ENCODE measurements at places on chromosomes 16 and 17.

GRCh38 chr16:20507280-20507679 is 56.0 kb downstream of the ACSM2A start:
- no peak for DNase-seq

- no peak for DNase-seq
Measured at GRCh38 chr17:33753452-33753851, 460.4 kb upstream of the ASIC2 start.

GRCh38 chr17:17739388-17740066 is 58.3 kb downstream of the RAI1 start:
- peak; percentile 75 for DNase-seq

DNA sequence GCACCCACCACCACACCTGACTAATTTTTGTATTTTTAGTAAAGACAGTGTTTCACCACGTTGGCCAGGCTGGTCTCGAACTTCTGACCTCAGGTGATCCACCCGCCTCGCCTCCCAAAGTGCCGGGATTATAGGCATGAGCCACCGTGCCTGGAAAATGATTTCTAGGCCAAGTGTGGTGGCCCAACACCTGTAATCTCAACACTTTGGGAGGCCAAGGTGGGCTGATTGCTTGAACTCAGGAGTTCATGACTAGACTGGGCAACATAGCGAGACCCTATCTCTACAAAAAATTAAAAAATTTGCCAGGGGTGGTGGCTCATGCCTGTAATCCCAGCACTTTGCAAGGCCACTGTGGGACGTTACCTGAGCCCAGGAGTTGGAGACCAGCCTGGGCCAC is 11.0 kb upstream of the BAIAP3 start:
- DNase-seq, result no peak

DNA sequence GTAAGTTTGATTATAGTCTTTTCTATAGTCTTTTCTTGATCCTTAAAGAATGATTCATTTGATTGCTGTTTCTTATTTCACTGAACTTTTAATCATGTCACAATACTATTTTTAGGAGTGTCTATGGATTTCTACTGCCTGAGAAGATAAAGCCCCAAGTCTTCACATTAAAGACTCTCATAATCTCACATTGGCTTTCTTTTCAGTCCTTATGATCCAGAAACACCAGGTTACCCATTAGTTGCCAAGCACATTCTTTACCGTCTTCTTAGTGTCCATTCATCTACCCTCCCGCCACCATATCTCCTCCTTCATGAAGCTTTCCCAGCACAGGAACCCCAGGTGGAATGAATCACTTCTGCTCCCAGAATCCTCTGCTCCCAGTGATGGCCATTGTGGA is 49.5 kb upstream of the MYOCD start:
- no peak for DNase-seq

- no peak for DNase-seq
Measured at GRCh38 chr17:3985846-3986245, 21.6 kb upstream of the ATP2A3 start.

GRCh38 chr16:50500171-50500874 is 47.9 kb upstream of the NKD1 start:
- no peak for DNase-seq

DNA sequence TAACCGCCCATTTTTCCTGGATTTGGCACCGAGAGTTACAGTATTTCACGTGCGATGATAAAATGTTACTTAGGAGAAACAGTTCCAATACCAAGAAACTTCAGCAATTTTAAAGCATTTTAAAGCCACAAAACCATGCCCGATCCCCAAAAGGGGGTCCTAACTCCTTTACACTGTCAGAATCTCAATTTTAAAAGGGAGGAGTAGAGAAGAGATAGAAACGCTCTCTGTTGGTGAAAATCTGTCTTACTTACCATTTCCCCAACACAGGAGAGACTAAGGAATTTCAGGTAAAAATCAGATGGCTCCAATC is 526 bp upstream of the RNASEK start:
- no peak for DNase-seq

- no peak for DNase-seq
Measured at GRCh38 chr17:34728771-34729310, 149.5 kb downstream of the TMEM132E start.

DNA sequence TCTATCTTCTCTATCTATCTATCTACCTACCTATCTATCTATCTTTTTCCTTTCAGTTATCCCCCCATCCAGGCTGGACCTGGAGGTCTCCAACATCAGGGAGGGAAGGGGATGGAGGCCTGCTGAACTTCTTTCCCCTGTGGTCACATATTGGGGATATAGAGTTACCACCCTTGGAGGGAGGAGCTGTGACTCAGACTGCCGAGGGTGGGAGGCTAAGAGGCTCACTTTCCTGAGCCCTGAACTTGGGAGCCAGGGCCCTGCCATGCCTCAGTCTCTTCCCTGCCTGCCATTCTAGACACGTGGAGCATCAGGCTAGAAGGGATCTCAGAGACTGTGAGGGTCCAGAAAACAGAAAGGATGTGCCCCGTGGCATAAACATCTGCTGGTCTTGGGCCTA is 8.4 kb downstream of the LRRC3C start:
- peak; percentile 57 for DNase-seq

- no peak for DNase-seq
Measured at GRCh38 chr17:60610473-60610872, 10.5 kb downstream of the PPM1D start.

DNA sequence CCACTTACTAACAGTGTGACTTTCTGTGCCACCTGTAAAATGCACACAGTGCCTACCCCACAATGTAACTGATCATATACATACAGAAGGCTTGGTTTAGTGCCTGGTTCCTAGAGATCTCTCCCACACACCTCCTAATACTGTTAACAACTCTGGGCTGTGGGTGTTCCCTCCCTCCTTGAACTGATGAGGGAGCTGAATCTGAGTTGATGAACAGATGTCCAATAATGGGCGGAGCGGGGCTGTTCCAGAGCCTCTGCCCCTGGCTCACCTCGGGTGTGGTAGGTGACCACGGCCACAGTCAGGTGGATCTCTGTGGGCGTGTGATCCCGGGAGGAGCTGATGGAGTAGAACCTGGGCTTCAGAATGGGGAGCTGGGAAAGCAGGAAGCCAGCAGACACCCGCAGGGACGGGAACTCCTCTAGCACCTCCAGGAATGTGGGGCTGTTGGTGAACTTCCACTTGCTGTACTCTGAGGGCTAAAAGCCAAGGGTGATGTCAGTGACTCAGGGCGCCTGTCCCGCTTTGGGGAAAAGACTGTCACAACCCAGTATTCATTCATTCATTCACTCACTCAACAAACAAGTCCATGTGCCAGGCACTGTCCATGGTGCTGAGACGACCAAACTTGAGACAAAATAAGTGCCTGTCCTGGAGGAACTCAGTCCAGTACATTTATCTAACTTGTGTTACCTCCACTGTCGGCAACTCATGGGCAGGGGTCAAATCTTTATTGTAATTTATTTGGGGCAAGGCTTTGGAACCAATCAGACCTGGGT is 37.6 kb downstream of the NOS2 start:
- DNase-seq, result peak; percentile 24

DNA sequence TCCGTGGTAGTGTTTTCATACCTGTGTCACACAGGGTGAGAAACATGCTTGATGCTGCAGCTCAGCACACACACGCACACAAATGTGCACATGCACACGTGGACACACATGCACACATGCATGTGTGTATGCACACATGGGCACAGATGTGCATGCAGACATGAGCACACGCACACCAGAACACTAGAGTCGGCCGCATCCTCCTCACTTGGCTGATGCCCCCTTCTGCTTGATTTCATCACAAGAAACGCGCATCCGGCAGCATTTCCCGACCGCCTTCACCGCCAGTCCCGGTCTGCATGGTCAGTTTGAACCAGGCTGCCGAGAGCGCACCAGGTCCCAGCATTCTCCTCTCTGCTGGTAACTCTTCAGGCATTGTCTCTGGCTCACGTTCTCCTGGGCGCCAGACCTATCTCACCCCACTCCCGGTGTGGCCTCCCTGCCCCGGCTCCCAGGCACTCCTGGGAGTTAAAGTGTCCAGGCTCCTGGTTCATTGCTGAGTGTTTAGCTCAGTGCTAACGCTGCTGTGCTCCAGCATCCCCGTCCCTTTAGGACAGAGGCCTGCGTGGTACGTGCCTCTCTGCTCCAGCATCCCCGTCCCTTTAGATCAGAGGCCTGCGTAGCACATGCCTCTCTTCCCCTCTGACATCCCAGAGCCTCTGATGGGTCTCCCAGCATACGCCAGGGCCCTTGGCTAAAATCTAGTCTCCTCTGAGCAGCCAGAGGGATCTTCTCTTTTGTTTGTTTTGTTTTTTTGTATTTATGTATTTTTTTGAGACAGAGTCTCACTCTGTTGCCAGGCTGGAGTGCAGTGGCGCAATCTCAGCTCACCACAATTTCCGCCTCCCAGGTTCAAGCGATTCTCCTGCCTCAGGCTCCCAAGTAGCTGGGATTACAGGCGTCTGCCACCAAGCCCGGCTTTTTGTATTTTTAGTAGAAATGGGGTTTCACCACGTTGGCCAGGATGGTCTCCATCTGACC is 16.0 kb downstream of the BAIAP2 start:
- DNase-seq, result no peak

- DNase-seq, result no peak
Measured at GRCh38 chr17:54990118-54990517, 21.6 kb downstream of the STXBP4 start.

GRCh38 chr17:40561871-40562611 is 3.2 kb downstream of the CCR7 start:
- DNase-seq, result no peak

DNA sequence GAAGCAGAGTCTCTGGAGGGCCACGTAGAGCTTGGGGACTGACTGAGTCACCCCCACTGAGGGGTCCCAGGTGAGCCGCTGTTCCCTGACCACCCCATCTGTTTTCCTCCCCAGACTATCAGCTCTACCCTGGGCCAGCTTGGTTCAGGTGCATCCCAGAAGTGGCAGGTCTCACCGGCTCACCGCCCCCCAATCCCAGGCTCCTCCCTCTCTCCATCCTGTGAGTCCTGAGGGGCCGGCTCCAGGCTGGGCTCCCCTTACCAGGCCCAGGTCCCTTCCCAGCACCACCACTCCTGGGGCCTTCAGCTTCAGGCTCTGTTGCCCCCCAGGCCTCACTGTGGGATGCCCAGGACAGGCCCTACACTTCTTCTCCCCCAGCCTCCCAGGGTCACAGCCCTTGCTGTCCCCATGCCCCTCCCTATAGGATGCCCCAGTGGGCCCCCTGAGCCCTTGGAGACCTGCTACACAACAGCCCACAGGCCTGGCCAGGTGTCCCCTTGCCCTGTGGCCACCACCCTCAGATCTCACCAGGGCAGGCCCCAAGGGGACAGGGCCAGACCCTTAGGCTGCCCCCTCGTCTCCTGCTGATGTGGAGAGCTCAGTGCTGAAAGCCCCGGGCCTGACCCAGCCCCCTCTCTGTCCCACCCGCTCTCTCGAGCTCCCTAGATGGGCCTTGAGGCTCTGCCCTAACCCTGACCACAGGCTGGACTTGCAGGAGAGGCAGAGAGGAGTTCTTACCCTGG is 40.4 kb downstream of the TNFRSF13B start:
- no peak for DNase-seq

- no peak for DNase-seq
Measured at GRCh38 chr17:2101448-2102257, 46.8 kb downstream of the HIC1 start.

GRCh38 chr16:21184834-21185233 is 26.4 kb downstream of the LDAF1 start:
- DNase-seq, result no peak

DNA sequence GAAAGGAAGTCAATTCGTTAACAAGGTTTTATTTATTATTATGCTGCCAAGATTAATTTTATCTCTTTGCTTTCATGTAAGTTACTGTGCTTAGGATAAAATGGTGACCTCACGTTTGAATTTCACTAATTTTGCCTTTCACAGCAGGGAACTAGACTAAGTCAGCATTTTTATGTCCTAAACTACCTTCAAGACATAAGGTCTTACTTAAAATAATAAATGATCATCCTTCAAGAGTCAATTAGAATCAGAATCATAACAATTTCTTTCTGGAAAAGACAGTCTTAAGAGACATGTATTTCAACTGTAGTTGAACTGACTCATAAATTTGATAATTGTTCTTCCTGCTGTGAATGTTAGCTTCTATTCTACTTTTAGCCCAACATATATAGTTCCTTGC is 893.8 kb downstream of the KCNJ2 start:
- DNase-seq, result no peak

- no peak for DNase-seq
Measured at GRCh38 chr17:30921544-30922196, at the start of gene ADAP2. TSS of gene ADAP2 (plus strand) at chr17:30921945. CDS start at chr17:30922015, 70 bp downstream.

DNA sequence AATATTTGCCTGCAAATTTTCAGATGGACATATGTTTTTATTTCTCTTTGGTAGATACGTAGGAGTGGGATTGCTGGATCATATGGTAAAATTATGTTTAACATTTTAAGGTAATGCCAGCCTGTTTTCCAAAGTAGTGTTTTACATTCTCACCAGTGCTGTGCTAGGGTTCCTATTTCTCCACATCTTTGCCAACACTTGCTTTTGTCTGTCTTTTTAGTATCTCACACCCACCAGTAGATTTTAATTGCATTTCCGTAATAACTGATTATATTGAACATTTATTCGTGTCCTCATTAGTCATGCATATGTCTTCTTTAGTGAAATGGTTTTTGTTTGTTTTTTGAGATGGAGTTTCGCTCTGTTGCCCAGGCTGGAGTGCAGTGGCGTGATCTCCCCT is 58.4 kb downstream of the MRTFB start:
- DNase-seq, result no peak

- peak; percentile 48 for DNase-seq
Measured at GRCh38 chr16:47477679-47478078, 16.5 kb downstream of the PHKB start.

- DNase-seq, result peak; percentile 45
Measured at GRCh38 chr17:13587487-13588338, 14.0 kb downstream of the HS3ST3A1 start.

- DNase-seq, result peak; percentile 60
Measured at GRCh38 chr17:11948789-11949188, 48.5 kb downstream of the ZNF18 start.

DNA sequence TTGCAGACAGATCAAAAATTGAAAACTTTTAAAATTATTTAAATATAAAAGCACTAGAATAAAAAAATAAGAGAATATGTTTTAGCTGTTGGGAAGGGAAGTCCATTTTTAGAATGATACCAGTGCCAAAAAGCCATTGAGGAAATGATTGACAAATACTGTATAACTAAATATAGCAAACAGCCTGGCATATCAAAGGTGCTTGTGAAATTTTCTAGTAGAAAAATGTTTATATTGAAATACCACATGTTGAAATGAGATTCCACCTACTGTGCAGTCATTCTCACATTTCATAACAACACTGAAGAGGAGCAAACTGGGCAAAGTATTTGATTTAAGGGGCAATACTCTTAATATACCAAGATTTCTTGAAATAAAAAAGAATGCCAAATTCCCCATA is 183.5 kb downstream of the PHKB start:
- no peak for DNase-seq

GRCh38 chr16:79932572-79932971 is 332.0 kb upstream of the MAF start:
- peak; percentile 1 for DNase-seq

DNA sequence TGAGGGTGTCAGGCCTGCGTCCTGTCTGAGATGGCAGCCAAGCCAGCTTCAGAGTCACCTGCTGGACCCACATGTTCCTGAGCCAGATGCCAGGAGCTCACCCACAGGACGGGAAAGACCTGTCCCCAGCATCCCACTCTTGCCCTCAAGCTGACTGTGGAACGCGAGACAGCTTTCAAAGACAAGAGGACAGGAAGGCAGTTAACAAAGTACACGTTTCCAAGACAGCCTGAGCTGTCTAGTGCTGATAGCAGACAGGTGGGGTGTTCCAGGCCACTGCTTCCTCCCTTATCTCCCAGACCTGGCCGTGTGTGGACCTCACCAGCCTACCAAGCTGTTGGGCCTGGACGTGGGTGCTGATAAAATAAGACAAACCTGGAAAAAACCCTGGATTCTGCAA is 13.2 kb downstream of the CMTM3 start:
- DNase-seq, result no peak

Data from EL (cell line).